ENCODE measurements at places on chromosomes 6 and 20. TPM values are rescaled to one million over a fixed set of nuclear protein-coding genes. Genes with fewer than 3 reads are reported as not detected.

MYB gene
- under 0.01 TPM for total RNA-seq

ADAT2 gene
- 8.5 TPM for total RNA-seq

GPLD1 gene
- total RNA-seq: under 0.01 TPM

TMEM217 gene
- 0.68 TPM for total RNA-seq

FNDC1 gene
- total RNA-seq: not detected

HTR1E gene
- total RNA-seq: not detected

BCKDHB gene
- 12.4 TPM for total RNA-seq

RNF39 gene
- total RNA-seq: 1.5 TPM

NRN1 gene
- total RNA-seq: not detected
